ENCODE measurements at places on chromosomes 4 and X. TPM values are rescaled to one million over a fixed set of nuclear protein-coding genes. Genes with fewer than 3 reads are reported as not detected.

Gene GASK1B
- total RNA-seq, result not detected

GRCh38 chrX:9829308-9830267, 43.4 kb downstream of the SHROOM2 start:
- DNase-seq, result no peak

GRCh38 chr4:114668577-114668976, 70.0 kb downstream of the UGT8 start:
- DNase-seq, result no peak

- no peak for DNase-seq
Observed at GRCh38 chrX:108417257-108417656, 21.0 kb downstream of the COL4A6 start.

Gene SGMS2
- total RNA-seq, result 0.62 TPM

GRCh38 chrX:125289209-125289608, 30.5 kb upstream of the TEX13C start:
- no peak for DNase-seq

Gene PHEX
- 0.45 TPM for total RNA-seq

DNA sequence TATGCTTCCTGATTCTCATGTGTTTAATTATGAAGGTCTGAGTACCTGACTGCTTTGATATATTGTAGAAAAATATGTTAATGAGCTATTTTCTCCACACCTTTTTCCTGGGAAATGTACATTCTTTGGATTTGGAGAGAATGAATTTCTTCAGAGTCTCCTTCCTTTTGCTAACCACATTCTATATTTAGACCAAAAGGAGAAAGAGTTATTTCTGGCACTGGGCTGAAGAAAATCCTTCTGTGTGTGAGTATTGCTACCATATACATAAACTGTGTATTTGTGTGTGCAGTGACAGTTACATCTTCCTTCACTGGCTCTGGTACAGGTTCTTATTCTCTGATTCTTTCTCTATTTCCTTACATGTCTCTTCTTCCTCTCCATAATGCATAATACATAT, 44.5 kb upstream of the PGRMC2 start:
- no peak for DNase-seq

- DNase-seq, result no peak
Observed at GRCh38 chr4:5575941-5576340, 132.4 kb downstream of the EVC2 start.

DNA sequence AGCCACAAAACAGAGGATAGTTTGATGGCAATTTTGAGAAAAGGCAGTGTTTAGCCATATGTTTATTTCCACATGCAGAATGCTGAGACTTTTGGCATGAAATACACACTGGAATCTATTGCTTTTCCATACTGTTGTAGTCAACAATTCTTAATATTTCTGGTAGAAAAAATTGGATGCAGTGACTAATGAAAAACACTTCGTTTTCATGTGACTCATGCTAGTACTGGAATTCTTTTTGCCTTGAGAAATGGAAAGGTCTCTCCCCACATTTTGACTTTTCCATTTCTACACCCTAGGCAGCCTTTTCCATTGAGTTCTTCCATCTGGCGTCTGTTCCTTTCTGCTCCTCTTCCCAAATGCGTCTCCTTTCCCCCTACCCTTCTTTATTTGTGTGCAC, 425.2 kb upstream of the FTHL17 start:
- DNase-seq, result no peak

GRCh38 chr4:110671679-110672078, 48.8 kb upstream of the PITX2 start:
- DNase-seq, result no peak

DNA sequence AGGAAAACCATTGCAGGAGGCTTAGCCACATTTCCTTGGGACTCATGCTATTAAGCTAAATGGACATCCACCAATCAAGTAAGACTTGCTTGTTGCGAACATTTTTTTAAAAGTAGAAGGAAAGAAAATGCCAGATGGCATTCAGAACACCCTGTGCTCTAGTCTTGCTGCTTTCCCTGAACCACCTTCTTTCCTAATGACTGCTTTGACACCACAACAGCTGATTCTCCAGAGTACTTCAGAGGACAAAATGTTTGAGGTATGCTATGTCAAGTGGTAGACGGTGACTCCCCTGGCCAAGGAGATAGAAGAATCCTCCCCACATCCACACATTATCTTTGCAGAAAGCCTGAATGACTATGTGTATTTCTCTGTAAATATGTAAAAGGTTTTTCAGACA, 65.4 kb downstream of the ANK2 start:
- no peak for DNase-seq

DNA sequence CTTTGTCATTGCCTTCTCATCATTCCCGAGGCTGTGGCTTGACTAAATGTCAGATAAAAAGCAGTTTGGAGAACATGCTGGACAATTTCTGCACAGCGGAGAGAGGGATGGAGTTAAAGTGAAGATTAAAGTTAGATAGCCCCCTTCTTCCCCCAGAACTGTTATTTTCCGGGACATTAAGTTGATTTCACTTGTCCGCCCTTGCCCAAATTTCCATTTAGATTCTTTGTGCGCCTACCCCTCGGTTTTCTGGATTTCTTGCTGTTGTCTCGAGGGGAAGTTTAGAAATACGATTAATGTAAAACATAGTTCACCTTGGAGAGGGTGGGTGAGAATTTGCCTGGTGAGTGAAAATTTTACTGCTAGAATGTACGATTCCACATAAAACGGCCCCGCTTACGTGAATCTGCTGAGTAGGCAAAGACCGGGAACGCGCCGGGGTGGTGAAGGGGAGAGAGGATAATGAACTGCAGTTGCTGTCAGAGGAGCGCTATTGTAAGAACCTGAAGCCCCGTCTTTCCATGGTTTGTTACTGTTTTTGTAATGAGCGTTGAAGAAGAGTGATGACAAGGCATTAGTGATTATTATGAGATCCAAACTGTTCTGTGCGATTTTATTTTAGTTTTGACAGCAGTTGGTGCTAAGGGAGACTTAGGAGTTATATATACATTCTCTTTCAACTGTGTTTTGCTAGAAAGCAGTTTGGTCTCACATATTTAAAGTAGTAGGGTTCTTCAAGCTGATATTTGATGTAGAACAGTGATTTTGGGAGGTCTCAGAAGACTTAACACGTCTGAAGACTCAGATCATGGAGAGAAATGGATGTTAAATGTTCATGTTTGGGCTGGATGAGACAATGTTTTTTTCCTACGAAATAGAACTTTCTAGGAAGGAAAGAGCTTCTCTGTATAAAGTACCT, 73.0 kb downstream of the AFF1 start:
- DNase-seq, result peak; percentile 64

- no peak for DNase-seq
Observed at GRCh38 chr4:100799761-100800539, 282.1 kb upstream of the EMCN start.

DNA sequence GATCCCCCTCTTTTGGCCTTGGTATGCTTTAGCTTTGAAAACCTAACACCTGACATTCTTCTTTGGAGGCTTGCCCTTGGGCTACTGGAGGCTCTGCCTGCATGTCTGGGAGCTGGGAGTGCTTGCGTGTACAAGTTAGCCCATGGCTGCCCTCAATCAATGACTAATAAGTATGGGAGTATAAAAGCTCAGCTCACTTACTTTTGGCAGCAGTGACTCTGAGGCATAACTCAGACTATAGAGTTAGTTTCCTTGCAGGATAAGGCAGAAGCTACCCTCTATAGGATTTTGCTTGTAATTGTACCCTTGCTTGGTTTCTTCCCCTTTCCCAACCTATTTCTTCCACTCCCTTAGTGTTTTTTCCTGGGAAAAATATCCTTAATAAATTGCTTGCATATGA, 247.9 kb downstream of the PPP1R2C start:
- DNase-seq, result no peak

Gene FHIP1A
- total RNA-seq, result 0.12 TPM

GRCh38 chrX:24702362-24703184, 8.9 kb downstream of the POLA1 start:
- DNase-seq, result no peak

- DNase-seq, result no peak
Observed at GRCh38 chrX:57453901-57454300, 137.9 kb upstream of the ZXDB start.

Gene CLCN4
- not detected for total RNA-seq

GRCh38 chr4:55175779-55176231, 50.4 kb upstream of the KDR start:
- no peak for DNase-seq

Gene FAM149A
- total RNA-seq, result not detected

DNA sequence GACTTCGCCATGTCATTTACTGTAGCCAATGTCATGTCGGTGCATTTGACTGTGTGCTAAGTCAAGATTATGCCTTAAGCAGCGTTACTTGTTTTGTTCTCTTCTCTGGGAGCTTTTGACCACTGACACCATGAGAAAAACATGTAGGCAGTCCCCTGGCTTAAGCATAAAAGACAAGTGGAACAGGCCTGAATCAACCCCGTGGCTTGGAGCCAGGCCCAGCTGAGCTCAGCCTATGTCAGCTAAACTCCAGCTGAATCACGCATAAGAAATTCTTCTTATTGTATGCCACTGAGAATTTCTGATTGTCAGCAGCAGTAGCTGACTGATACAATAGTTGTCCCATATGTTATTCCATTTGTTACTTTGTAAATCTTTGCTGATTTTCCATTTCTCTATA, 261.9 kb downstream of the CBLL2 start:
- no peak for DNase-seq

All from natural killer cell treated with Interleukin-12 subunit alpha and Interleukin-12 subunit beta and Interleukin-15 and Interleukin-18, amount 100 ng/mL, for 72 hours (primary cell).